Cerebellar cortex (tissue), 1 donor: ENCODE measurements at places on chromosomes 5 and 9.

- no peak for DNase-seq
These were observed 56.2 kb upstream of the APC start for GRCh38 chr5:112681481-112681908.

DNA sequence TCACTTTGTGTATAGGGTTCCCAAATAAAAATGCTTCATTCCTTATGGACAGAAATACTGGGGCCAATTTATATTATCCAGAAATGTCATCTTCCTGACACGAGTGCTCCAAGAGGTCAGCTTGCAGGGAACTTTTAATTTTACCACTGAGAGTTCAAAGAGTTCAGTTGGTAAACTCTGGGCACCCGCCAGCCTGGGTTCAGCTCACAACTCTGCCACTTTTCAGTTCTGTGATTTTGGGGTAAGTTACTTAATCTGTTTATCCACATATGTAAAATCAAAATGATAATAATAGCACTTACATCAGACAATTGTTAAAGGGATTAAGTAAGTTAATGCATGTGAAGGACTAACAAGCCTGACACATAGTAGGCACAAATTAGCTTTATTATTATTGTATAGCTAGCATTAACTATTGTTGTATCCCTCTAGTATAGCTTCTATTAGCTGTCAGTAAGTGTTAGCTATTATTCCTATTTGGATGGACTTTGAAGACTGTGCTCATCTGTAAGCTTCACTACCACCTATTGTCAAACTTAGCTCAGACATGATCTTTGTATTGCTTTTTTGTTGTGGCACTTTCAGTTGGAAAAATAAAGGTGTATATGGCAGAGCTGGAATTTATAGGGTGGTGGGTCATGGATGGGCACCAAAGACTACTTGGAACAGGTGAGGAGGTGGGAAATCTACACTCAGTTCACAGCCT, 1.6 kb downstream of the MEGF10 start:
- no peak for DNase-seq

GRCh38 chr5:140260089-140260656, 42.7 kb downstream of the PFDN1 start:
- DNase-seq = no peak

DNA sequence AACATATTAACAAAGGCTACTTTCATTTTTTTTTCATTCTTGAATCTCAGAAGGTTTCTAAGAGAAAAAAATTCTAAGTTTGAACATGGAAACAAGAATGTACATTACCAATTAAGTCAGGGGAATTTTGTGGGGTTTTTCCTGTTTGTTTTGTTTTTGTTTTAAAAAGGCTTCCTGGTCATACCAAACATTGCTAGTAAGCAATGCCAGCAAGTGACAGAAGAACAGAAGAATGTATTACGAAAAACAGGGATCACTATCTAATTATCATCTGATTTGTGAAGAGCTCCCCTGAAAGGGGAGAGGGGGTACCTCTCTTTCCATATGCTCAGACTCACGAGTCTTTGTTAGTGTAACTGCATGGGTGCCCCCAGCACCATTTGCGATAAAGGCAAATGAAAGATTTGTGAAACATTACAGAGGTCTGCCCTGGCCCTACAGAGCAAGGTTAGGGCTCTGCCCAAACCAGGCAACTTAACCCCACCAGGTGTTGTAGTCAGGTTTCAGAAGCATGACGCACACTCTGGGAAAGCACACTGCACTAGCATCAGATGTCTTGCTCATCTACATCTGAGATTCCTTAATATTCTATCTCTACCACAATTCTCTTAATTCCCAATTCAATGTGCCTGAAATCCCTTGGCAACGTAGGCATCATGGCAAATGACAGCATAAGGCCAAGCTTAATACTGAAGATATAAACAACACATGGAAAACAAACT, 268.2 kb downstream of the MLLT3 start:
- no peak for DNase-seq

DNA sequence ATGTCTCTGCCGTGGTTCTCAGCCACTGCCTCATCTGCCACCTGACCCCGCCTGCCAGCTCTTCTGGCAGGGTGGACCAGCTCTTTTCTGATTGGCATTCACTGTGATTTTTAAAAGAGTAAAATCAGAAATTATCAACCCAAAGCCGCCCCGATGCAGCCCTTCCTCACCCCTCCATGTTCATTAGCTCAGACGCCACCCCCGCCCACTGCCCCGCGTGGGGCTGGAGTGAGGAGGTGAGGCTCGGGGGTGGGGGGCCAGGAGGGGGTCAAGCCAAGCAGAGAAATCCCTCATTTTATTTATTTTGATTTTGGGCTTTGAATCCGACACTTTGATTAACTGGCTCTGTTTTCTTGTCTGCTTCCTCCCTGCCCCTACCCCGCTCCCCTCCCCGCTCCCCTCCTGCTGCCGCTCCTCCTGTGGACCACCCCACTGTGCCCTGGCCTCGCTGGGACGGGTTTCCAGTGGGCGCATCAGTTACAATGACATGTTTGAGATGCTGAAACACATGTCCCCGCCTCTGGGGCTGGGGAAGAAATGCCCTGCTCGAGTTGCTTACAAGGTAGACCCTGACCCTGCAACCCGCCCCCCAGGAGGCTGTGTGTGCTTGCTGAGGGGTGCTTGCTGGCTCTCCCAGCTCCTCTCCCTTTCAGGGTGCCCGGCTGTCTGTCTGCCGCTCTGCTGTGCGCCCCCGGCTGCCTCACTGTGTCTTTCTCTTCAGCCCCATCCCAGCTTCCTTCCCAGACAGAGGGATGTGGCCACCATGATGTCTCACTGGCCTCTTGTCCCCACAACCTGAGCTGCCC, 224.9 kb downstream of the CACNA1B start:
- DNase-seq = no peak

DNA sequence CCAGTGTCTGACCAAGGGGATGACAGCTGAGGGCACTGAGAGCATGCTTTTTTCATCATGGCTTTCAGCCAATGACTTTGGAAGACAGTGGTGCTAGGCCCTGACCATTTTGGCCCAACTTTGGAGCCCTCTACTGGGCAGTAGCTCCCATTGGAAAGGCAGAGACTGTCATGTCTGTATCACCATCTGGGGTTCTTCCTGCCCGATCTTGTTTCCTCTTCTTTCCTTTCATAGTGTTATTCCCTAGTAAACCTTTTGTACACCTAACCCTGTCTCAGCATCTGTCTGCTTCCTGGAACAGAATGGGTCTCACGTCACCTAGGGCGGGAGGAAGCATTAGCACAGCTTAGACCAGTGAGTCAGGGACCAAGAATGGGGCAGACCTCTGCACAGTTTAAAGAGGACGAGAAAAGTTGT, 97.4 kb upstream of the MAST4 start:
- no peak for DNase-seq

- no peak for DNase-seq
These were observed 2.6 kb upstream of the INPP5E start for GRCh38 chr9:136442265-136442664.

- peak; percentile 47 for DNase-seq
These were observed 778 bp downstream of the FRRS1L start for GRCh38 chr9:109166171-109166770.

DNA sequence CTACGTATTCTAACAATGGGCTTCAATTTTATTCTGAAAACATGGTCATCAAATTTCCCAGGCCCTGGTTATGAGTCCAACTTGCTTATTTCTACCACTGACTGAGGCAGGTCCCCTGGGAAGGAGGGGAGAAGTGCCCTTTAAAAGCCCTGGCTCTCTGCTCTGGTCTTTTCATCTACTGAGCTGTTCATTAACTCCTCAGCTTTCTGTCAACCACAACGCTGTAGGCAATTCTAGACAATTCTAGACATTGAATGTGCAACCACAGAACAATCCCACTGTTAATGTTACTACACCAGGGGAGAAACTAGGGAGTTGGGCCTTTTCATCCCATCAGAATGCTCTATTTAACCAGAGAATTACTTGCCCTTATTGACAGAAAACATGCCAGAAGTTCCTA, 10.0 kb downstream of the MOCS2 start:
- DNase-seq = no peak

GRCh38 chr9:101399643-101399970, 956 bp downstream of the ZNF189 start:
- DNase-seq = no peak
